Activated CD4-positive, alpha-beta T cell treated with anti-CD3 and anti-CD28 coated beads, Interleukin-2, amount 50 U/mL, for 1 hour (primary cell): ENCODE measurements at places on chromosomes 6 and 20.

DNA sequence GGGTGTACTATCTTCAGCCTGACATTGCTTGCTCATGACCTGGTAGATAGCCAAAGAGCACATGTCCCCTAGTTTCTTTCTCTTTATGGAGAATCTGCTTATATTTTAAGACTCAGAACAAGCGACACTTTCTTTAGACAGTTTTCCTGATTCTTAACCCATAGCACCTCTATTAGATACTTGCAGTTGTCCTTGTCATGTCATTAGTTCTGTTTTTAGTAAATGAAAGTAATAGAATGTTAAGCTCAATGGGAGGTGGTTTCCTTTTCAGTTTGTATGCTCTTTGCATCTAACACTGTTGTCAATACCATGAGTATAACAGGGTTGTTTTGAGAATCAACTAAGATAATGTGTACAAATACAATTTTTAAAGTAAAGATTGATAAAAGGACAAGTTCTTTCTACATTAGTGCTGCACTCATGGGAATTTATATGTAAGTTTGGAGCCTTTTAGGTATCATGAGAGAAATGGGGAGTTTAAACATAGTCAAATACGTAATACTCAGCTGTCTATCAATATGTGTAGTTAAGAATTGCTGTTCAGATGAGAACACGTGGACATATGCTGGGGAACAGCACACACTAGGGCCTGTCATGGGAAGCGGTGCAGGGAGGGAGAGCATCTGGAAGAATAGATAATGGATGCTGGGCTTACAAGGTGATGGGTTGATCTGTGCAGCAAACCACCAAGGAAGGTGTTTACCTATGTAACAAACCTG is 124.3 kb downstream of the GRM1 start:
- DNase-seq: no peak

GRCh38 chr20:10551732-10552724 is 116.9 kb downstream of the SLX4IP start:
- DNase-seq: no peak

DNA sequence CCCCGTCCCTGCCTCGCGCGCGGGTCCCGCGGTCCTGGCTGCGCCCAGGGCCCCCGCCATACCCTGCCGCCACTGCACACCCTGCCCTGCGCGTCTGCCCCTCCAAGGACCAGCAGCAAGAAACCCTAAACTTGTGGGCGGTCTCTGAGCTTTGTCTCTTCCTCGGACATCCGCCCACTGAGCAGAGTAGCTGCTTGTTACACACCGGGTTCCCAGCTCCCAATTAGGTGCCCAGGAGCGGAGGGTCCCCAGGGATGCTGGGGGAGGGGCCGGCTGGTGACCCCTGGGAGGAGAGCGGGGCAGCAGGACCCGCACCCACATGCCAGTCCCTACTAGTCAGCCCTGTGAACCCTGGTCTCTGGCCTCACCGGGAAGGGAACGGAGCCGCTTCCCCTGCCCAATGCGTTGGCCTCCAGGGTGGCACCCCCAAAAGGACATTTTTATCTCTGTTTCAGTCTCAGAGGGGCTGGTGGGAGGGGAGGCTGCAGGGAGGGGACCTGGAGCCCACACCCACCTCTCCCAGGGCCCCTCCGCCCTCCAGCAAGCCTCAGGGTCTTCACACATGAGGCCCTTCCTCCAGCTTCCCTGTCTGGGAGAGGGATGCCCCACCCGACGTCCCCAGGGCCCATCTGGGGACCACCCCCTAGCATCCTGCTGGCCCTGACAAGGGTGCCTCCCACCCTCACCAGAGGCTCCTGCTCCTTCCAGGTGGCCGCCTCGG is 10.5 kb downstream of the STMN3 start:
- DNase-seq: no peak

DNA sequence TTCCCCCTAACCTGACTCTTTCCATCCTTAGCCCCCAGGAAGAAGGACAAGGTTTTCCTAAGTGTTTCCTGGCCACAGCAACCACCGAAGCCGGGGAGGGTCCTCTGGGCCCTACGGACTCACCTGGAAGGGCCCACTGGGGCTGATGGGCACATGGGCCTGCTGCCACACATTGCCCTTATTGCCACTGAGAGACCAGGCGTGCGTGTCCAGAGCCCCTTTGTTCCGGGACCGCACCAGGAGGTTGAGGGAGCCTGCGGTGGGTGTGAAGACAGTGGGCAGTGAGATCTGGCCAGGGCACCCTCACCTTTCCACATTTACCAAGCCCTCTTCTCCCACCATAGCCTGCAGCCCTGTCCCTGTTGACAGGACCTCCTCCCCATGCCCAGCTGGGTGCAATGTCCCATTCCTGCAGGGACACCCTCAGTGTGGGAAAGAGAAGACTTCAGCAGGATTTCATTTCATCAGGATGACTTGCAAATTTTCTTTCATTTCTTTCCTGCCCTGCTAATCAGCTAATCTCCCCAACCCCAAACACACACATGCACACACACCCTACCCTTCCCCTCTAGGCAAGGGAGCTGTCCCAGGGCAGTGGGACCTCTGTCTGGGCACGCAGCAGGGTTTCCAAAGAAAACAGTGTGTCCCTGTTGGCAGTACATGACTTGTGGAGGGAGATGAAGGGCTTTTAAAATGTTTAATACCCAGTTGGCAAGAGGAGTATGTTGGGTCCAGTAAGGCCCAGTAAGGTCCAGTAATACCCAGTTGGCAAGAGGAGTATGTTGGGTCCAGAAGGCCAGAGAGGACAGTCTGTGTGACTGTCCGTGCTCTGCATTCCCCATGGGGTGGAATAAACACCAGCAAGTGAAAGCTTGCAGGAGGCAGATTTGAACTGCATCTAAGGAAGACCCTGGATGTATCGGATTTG is 59.0 kb downstream of the MDGA1 start:
- no peak for DNase-seq

GRCh38 chr6:46012834-46013233 is 2.8 kb downstream of the CLIC5 start:
- DNase-seq: no peak

DNA sequence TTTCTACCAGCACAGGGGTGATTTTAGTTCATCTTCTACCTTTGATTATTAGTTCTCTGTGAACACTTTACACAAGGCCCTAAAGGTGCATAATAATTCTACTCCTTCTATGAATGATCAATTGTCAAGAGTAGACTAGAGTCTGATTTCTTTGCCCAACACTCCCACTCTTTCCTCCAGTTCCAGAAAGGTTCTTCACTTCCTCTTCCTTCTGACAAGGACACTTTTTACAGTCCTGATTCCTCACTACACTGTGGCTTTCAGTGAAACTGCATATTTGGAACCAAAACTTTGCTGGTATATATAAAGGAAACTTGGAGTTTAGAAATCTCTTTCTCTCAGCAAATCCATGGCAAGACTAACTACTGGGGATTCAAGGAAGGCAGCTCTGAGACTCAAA is 10.6 kb upstream of the RSPO3 start:
- DNase-seq: no peak

DNA sequence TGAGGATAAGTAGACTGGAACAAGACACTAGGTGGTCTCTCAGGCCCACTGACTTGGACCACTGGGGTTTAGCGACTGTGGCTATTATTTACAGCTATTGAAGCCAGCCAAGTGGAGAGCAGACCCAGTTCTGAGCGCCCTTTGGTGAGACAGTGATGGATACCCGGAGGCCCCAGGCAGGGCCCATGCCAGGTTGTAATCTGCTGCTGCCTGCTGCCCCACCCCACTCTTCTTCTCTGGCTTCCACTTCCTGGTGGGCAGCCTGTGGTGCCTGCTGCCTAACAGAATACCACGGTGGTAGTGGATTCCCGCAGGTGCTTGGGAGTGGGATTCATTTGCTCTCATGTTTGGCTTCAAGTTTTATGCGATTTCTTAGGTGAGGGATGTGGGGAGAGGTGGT is 570 bp downstream of the RAB44 start:
- no peak for DNase-seq

DNA sequence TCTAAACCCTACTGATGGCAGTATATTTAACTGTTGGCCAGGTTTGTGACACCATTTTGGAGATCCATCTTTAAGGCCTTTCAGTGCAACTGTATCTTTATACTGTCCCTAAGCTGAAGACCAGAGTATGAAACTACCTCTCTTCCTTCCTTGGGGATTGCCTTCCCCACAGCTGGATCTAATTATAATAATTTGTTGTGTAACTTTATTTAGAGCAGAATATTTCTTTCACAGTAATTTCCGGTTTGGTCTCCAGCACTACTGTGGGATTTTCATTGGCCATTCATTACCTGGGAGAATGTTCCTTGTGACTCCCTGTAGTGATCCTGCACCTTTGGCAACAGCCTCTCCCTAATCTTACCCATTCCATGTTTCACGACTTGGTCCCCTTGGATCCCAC is 75.2 kb downstream of the AKAP7 start:
- no peak for DNase-seq

DNA sequence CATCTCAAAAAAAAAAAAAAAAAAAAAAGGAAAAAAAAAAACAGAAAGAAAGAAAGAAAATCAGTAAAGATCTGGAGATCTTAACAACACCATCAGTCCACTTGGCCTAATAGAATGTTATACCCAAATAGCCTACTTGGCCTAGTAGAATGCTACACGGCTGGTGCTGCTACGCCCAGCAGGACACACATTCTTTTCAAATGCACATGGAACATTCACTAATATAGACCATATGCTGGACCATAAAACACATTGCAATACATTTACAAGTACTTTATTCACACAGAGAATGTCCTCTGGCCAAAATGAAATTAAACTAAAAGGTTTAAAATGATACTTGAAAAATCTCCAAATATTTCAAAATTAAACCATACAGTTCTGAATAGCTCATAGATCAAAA is 80.0 kb upstream of the TNFAIP3 start:
- no peak for DNase-seq

GRCh38 chr6:89298680-89299465 is 16.2 kb downstream of the GABRR2 start:
- DNase-seq: peak; percentile 46

GRCh38 chr6:80343511-80343910 is 237.0 kb downstream of the BCKDHB start:
- DNase-seq: no peak

DNA sequence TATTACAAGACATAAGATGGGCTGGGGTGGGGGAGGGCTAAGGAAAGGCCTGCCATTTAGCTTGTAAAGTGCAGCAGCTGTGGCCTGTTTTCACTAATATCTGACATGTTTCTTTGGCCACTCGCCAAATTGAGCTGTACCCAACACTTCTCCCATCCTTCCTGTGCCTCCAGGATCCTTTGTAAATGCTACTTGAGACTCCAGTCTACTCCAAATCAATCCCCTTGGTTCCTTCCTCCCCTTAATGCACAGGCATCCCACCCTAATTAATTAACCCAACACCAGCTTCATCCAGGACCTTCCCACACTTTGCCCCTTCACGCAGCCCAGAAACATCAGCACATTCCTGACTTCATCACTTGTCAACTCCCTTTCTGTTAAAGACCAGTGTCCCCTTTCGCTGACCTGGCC is 55.0 kb upstream of the TCF21 start:
- DNase-seq: no peak

DNA sequence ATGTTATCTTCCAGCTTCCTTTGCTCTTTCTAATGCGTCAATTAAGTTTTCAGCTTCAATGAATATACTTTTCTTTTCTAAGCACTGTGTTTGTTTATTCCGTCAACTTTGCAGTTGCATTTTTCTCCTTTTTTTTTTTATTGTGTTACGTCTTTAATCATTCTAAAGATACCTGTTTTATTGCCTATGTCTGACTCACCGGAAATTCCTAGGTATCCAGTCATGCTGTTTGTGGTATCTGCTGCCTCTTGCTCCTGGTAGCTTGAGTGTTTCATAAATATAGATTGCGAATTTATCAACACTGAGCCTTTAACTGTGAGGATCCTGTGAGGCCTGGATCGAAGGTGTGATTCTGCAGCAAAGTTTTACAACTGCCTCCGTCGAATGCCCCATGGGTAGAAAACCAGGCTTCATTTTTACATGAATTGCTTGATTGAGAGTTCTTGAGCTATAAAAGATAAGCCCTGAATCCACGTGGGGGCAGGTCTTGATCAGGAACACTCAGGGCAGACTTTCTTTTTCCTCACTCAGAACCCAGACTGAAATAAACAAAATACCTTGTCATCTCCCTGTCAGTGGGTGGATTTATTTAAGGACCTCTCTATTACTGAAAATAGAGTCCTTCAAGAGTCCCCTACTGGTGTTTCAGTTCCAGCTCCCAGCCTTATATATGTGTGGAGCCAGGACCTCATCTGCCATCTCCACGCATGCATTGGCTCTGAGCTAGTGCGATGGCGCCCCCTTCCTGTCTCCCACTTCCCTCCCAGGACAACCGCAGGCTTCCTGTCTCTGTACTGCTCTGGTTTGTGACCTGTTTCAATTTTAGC is 60.1 kb upstream of the LRRC1 start:
- no peak for DNase-seq

DNA sequence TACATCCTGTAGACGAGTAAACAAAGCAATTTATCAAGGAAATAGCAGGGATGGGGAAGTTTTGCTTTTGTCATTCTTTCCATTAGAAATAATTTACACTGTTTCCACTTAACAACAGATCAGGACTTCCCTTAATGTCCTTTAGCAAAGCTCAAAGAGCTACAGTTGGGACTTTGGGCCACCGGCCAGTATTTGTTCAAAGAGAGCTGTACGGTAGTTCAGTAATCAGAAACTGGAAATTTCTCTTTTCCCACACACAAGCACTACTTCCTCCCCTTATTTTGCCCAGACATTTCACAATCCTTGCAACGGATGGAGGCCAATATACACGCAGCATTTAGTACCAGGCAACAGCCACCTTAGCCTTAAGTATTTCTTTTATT is 12.1 kb upstream of the HINT3 start:
- no peak for DNase-seq

DNA sequence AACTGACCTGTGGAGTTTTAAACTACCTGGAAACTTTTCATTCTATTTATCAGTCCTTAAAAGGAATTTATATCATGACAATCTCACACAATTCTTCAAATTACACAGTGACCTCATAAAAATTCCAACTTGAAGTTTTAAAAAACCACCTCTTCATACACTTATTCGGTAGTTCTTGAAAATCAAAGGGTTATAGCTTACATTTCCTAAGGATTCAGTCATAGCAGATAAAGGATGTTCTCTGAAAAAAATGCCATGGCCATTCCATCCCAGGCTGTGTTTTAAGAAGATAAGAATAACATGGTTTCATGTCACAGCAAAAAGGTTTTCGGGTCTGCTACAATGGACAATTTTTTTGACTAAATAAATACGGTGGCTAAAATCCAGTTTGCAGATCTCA is 41.2 kb downstream of the GOPC start:
- DNase-seq: no peak

GRCh38 chr6:74054190-74054589 is 358.2 kb downstream of the CD109 start:
- no peak for DNase-seq

GRCh38 chr20:60486315-60486714 is 528.1 kb downstream of the CDH26 start:
- DNase-seq: no peak

- DNase-seq: no peak
Measured at GRCh38 chr6:16049168-16049567, 79.7 kb upstream of the MYLIP start.

GRCh38 chr20:57780398-57780797 is 70.6 kb upstream of the PMEPA1 start:
- no peak for DNase-seq
